ENCODE measurements at places on chromosomes 16 and 17. TPM values are rescaled to one million over a fixed set of nuclear protein-coding genes. Genes with fewer than 3 reads are reported as not detected.

Gene TEX14
- 0.37 TPM for total RNA-seq

Gene TMEM220
- 4.0 TPM for total RNA-seq

Gene OSBPL7
- total RNA-seq, result 22.2 TPM

Gene KRT40
- total RNA-seq, result not detected

Gene TMEM235
- total RNA-seq, result not detected

Gene KRT15
- not detected for total RNA-seq

Gene SPNS3
- total RNA-seq, result 1.1 TPM

Gene RDM1
- total RNA-seq, result not detected

Gene AOC3
- 14.0 TPM for total RNA-seq

Gene GPR142
- 2.0 TPM for total RNA-seq

Gene PPY
- total RNA-seq, result not detected

Gene SGCA
- total RNA-seq, result 1.5 TPM

Gene EIF3CL
- total RNA-seq, result 141 TPM

Gene ASGR2
- 2.4 TPM for total RNA-seq

Gene RGS11
- total RNA-seq, result 2.6 TPM

Gene FBXW10B
- total RNA-seq, result 0.33 TPM

Gene ITGB3
- 30.8 TPM for total RNA-seq

Gene EVPLL
- not detected for total RNA-seq

Gene CDH3
- total RNA-seq, result 31.7 TPM

Gene ABR
- total RNA-seq, result 113 TPM

Gene CES1
- 39.6 TPM for total RNA-seq

Measured in spleen (tissue), 13 donors.